ENCODE measurements at places on chromosomes 1 and 21.
A peak's percentile ranks its signal among the peaks of the same experiment; 100 is the strongest.

DNA sequence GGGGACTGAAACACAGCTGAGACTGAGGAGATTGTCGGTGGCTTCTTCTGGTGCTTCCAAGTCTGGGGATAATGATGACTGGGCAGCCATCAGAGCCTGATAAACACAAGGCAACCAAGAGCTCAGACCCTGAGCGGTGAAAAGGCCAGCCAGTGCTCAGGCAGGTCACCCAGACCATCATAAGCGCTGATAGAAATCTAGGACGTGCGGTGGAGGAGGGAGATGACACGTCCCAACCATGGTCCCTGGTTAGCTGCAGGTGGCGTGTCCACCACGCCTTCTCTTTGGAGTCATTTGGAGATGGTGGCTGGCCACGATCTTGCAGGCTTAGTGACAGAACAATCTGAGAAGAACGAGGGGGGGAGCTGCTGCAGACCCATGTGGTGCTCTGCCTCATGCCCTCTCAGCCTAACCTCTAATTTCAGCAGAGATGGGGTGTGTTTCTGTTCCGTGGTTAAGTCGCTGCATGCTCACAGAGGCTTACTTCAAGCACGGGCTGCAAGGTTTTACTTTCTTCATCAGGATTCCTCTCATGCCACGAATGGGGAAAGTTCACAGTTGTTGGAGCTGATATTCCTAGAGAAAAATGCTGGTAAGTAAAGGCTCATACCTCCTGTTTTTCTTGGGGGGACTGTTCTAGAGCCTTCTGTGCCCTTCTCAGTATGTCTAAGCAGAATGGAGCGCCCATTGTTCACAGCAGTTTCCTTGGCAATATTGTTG is 17.4 kb upstream of the IGSF5 start:
- no peaks in the 10 kb centered on the region for H3K4me1 ChIP-seq
- no peak for DNase-seq
- no peak overlapping the region for H3K4me3 ChIP-seq
- peaks cover 1% of the 10 kb centered on the region for H3K27me3 ChIP-seq
- no peaks in the 10 kb centered on the region for H3K36me3 ChIP-seq
- H3K27ac ChIP-seq = no peak overlapping the region

DNA sequence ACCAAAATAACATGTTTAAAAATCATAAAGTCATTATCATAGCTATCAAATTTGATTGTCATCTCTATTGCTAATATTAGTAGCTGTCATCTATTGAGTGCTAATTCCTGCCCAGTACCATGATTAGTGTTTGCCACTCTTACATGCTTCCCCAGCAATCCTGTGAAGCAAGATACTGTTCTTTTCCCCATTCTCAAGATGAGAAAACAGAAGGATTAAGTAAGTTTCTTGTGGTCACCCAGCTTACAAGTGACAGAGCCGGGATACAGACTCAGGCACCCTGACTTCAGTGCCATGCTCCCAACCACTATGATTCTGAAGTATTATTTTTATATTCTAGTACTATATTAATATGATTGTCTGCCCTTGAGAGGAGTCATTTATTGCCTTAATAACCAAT is 36.5 kb downstream of the LRRC8C start:
- no peak overlapping the region for H3K4me3 ChIP-seq
- peak overlapping the region; percentile 29 for H3K27ac ChIP-seq
- no peak for DNase-seq

- H3K27me3 ChIP-seq = peaks cover 5% of the 10 kb centered on the region
- DNase-seq = no peak
- no peaks in the 10 kb centered on the region for H3K36me3 ChIP-seq
- no peak overlapping the region for H3K4me3 ChIP-seq
- H3K27ac ChIP-seq = no peak overlapping the region
Observed at GRCh38 chr1:118075116-118075515, 109.9 kb downstream of the SPAG17 start.

DNA sequence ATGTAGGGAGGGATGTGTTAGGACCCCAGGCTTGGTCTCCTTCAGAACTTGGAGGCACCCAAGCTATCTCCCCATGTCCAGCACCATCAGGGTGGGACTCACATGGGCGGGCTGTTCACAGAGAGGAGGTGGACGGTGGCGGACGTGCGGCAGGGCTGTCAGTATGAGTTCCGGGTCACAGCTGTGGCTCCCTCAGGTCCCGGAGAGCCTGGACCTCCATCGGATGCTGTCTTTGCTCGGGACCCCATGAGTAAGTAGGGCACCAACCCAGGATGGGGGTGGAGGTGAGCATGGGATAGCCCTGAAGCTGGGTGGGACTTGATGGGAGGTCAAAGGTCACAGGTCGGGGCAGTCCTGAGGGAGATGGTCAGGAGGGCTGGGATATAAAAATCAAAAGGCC is 27.8 kb downstream of the IGFN1 start:
- H3K36me3 ChIP-seq = no peaks in the 10 kb centered on the region
- DNase-seq = no peak
- no peak overlapping the region for H3K27ac ChIP-seq
- H3K27me3 ChIP-seq = no peaks in the 10 kb centered on the region
- H3K4me1 ChIP-seq = no peaks in the 10 kb centered on the region

GRCh38 chr21:16264319-16264718 is 534.5 kb downstream of the USP25 start:
- no peak overlapping the region for H3K4me3 ChIP-seq
- H3K27me3 ChIP-seq = no peaks in the 10 kb centered on the region
- H3K27ac ChIP-seq = no peak overlapping the region
- no peaks in the 10 kb centered on the region for H3K36me3 ChIP-seq
- H3K4me1 ChIP-seq = no peaks in the 10 kb centered on the region
- no peak for DNase-seq

GRCh38 chr1:204921855-204922516 is 51.3 kb downstream of the NFASC start:
- no peaks in the 10 kb centered on the region for H3K4me1 ChIP-seq
- H3K36me3 ChIP-seq = no peaks in the 10 kb centered on the region
- H3K27me3 ChIP-seq = peaks cover 13% of the 10 kb centered on the region
- H3K4me3 ChIP-seq = no peak overlapping the region

DNA sequence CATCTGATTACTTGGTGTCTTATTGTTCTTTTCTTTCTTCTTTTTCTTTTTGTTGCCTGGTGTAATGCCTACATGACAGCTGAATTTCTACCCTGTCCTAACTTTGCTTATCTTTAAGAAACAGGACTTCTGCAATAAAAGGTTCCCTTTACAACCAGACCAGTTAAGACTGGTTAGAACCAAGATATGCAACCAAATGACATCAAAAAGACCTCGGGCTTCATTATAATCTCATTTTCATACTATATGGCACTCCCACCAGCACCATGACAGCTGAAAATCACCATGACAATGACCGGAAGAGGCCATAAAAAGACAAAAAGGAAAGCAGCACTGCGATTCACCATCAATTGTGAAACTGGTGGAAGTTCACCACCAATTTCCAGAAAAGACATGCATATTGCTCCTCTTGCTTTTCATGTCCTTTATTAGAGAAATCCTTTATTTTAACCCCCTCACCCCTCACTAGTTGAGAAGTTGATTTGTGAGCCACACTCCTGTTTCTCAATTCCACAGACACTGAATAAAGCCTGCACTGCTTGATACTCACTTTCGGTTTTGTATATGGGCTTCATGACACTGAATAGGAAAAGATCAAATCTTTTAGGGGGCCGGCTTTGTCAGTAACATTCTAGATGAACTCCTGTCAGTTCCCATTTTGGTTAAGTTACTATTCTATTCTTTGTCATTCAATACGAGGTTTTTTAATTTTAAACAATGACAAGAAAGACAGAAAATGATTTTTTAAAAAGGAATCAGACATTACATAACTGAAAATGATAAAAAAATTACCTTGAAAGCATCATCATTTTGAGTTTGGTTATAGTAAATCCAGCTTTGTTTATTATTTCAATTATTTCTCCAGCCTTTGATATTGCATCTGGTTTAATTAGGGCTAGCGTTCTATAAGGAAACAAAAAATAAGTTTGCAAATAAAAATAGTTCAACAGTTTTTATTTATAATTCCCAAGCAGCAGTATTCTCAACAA is 58.1 kb downstream of the NME7 start:
- no peaks in the 10 kb centered on the region for H3K27me3 ChIP-seq
- H3K27ac ChIP-seq = peak overlapping the region; percentile 44
- peaks cover 2% of the 10 kb centered on the region for H3K4me1 ChIP-seq
- DNase-seq = no peak

GRCh38 chr1:74811436-74812179 is 78.7 kb downstream of the TYW3 start:
- H3K36me3 ChIP-seq = no peaks in the 10 kb centered on the region
- H3K27ac ChIP-seq = no peak overlapping the region
- peaks cover 2% of the 10 kb centered on the region for H3K27me3 ChIP-seq
- H3K4me3 ChIP-seq = no peak overlapping the region
- no peak for DNase-seq

- peak overlapping the region; percentile 77 for H3K27ac ChIP-seq
- peaks cover 24% of the 10 kb centered on the region for H3K4me1 ChIP-seq
- H3K27me3 ChIP-seq = no peaks in the 10 kb centered on the region
- H3K36me3 ChIP-seq = no peaks in the 10 kb centered on the region
- no peak for DNase-seq
Observed at GRCh38 chr1:206496131-206496793, 11.1 kb upstream of the RASSF5 start.

GRCh38 chr1:32636914-32637645 is 13.3 kb downstream of the ZBTB8OS start:
- no peak for DNase-seq
- H3K27ac ChIP-seq = no peak overlapping the region
- peaks cover 12% of the 10 kb centered on the region for H3K36me3 ChIP-seq
- no peak overlapping the region for H3K4me3 ChIP-seq
- peaks cover 12% of the 10 kb centered on the region for H3K4me1 ChIP-seq

- no peaks in the 10 kb centered on the region for H3K27me3 ChIP-seq
- H3K4me1 ChIP-seq = peaks cover 13% of the 10 kb centered on the region
- H3K4me3 ChIP-seq = no peak overlapping the region
- no peak overlapping the region for H3K27ac ChIP-seq
- DNase-seq = no peak
Observed at GRCh38 chr1:10304295-10304694, 93.9 kb downstream of the KIF1B start.

- H3K27ac ChIP-seq = no peak overlapping the region
- peaks cover 9% of the 10 kb centered on the region for H3K4me1 ChIP-seq
- no peak overlapping the region for H3K4me3 ChIP-seq
- DNase-seq = no peak
- peaks cover 3% of the 10 kb centered on the region for H3K27me3 ChIP-seq
- H3K36me3 ChIP-seq = no peaks in the 10 kb centered on the region
Observed at GRCh38 chr1:217026531-217026930, 303.3 kb upstream of the ESRRG start.

DNA sequence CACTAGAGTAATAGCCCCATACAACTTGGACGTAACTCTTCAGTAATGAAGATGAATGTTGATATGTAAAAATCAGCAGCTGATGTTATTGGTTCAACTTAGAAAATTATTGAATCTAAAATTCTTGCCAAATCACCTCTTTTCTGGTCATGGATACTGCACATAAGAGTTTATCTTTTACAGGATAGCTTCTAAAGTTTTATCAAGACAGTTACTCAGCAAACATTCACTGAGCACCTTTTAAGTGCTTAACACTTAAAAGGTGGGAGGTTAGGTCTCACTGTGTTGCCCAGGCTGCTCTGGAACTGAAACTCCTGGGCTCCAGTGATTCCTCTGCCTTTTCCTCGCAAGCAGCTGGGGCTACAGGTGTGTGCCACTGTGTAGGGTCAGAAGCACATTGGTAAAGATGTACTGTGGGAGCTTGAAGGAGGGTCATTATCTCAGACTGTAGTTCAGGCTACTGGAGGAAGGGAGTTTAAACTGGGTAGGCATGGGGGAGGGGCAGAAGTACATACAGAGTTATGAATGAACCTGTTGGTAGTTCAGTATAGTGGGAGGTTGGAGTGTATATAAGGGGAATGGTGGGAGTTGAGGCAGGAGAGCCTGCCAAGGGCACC is 2.0 kb downstream of the MPZL1 start:
- H3K4me3 ChIP-seq = peak overlapping the region; percentile 1
- H3K4me1 ChIP-seq = peaks cover 49% of the 10 kb centered on the region
- peak overlapping the region; percentile 72 for H3K27ac ChIP-seq
- H3K36me3 ChIP-seq = no peaks in the 10 kb centered on the region

DNA sequence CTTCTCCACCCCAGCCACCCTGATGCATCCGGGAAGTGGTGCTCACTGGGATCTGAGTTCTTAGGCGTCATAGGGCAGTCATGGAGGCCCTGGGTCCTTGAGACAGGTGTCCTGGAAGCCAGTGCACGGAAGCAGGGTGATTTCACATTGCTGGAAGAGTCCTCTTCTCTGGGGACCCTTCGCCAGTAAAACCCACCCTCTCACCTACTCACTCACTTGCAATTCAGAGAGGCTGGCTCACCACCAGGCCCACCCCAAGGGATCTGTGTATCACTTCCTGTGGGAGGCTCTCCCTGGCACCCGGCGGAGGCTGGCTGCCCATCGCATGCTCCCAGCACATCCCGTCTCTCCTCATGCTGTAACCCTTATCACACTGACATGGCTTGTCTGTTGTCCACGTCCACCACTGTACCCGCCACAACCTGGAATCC is 40.2 kb upstream of the EPS8L3 start:
- H3K27ac ChIP-seq = no peak overlapping the region
- peaks cover 77% of the 10 kb centered on the region for H3K4me1 ChIP-seq
- H3K36me3 ChIP-seq = no peaks in the 10 kb centered on the region
- H3K27me3 ChIP-seq = no peaks in the 10 kb centered on the region
- no peak for DNase-seq

GRCh38 chr1:235298758-235299157 is 29.2 kb downstream of the ARID4B start:
- H3K4me1 ChIP-seq = peaks cover 65% of the 10 kb centered on the region
- H3K36me3 ChIP-seq = peaks cover 5% of the 10 kb centered on the region
- H3K4me3 ChIP-seq = peak overlapping the region; percentile 67
- no peaks in the 10 kb centered on the region for H3K27me3 ChIP-seq

- peaks cover 14% of the 10 kb centered on the region for H3K27me3 ChIP-seq
- H3K36me3 ChIP-seq = no peaks in the 10 kb centered on the region
Observed at GRCh38 chr1:160049101-160049500, 17.3 kb upstream of the PIGM start.

DNA sequence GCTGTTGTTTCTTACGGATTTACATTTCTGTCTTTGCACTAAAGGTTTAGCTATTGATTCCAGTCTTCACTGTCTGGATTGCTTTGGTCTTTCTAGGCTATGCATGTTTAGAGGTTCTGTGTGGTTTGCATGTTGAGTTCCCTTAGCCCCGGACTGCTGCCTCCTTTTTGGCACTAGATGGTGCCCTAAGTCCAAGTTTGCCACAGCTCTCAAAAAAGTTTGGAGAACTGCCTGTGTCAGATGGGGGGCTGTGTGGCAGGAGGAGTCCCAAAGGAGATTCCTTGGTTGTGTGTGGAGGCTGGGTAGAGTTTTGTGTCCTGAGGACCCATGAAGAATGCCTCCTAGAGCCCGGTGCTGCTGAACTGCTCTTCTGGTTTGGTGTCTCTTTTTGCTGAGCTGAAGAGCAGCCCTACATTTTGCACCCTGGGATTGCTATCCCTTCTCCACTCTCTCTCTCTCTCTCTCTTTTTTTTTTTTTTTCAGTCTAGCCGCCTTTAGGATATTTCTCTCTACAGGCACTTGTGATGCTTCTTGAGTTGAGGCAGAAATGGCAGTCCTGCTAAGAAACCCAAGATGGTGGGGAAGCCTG is 74.4 kb downstream of the PTGS2 start:
- no peaks in the 10 kb centered on the region for H3K4me1 ChIP-seq
- no peak overlapping the region for H3K27ac ChIP-seq
- H3K4me3 ChIP-seq = no peak overlapping the region
- H3K27me3 ChIP-seq = peaks cover 20% of the 10 kb centered on the region
- DNase-seq = no peak
- peaks cover 13% of the 10 kb centered on the region for H3K36me3 ChIP-seq

- H3K27me3 ChIP-seq = peaks cover 8% of the 10 kb centered on the region
- H3K36me3 ChIP-seq = no peaks in the 10 kb centered on the region
- H3K27ac ChIP-seq = no peak overlapping the region
Observed at GRCh38 chr1:50972766-50973165, 2.7 kb downstream of the CDKN2C start.

GRCh38 chr1:107681001-107681479 is 283.9 kb downstream of the VAV3 start:
- DNase-seq = no peak
- no peaks in the 10 kb centered on the region for H3K4me1 ChIP-seq
- no peaks in the 10 kb centered on the region for H3K27me3 ChIP-seq

Data from naive thymus-derived CD8-positive, alpha-beta T cell (primary cell).